ENCODE measurements at places on chromosomes 13 and 19.
A peak's percentile ranks its signal among the peaks of the same experiment; 100 is the strongest.

DNA sequence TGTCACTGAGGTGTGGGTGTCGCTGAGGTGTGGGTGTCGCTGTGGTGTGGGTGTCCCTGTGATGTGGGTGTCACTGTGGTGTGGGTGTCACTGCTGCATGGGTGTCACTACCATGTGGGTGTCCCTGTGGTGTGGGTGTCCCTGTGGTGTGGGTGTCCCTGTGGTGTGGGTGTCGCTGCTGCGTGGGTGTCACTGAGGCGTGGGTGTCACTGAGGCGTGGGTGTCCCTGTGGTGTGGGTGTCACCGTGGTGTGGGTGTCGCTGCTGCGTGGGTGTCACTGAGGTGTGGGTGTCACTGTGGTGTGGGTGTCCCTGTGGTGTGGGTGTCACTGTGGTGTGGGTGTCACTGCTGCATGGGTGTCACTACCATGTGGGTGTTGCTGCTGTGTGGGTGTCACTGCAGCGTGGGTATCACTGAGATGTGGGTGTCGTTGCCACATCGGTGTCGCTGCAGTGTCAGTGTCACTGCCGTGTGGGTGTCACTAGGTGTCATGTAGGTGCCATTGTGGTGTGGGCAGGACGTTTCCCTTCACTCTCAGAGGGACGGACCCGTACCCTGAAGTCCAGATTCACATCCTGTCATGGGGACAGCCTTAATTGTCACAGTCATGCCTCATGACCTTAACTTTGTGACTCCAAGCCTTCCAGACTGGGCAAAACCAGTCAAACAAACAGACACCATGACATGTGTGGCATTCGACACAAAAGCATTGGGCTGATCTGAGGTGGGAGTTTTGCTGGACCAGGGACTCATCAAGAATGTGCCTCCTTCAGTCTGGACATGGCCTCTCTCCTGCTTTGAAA, 12.7 kb upstream of the GAS6 start:
- DNase-seq: no peak

DNA sequence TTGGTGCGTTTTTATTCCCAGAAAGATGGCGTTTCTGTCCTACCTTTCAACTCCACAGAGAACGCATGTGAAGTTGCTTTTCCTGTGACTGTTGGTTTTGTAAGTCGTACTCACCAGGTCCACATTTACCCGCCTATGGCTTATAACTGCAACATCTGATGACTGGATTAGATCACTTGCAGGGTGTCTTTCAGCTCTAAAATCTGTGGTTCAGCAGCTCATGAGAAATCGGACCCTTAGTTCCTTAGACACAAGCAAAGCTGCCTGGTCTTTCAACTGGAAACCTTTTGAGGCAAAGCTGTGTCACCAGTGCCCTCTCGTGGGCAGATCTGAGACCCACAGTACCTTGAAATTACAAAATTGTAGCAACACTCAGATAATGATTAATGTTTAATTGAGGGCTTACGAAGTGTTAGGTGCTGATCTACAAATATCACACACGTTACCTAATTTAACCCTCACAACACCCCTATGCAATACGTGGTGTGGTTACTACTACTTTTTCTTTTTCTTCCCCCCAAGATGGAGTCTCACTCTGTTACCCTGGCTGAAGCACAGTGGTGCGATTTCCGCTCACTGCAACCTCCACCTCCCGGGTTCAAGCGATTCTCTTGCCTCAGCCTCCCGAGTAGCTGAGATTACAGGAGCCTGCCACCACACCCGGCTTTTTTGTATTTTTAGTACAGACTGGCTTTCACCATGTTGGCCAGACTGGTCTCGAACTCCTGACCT, 65.4 kb downstream of the RUBCNL start:
- DNase-seq: peak; percentile 49

DNA sequence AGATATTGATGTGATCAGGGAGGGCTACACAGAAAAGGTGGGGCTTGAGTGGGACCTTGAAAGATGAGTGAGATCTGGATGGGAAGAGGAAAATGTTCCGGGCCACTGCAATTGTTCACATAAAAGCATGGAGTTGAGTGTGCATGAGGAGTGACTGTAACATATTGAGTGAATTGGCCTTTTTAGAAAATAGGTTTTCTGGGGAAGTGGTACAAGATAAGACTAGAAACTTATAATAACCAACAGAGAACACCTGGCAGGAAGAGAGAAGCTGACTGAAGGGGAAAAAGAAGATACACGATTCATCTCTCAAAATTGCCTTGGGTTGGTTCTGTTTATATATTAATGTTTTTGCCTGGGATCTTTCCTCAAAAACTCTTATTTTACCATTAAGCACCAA, 32.2 kb downstream of the SLC10A2 start:
- no peak for DNase-seq

- DNase-seq: no peak
These were observed 118.2 kb downstream of the MIPEP start for GRCh38 chr13:23770973-23771372.

GRCh38 chr13:89490661-89491060, 1819.5 kb downstream of the SLITRK5 start:
- no peak for DNase-seq

DNA sequence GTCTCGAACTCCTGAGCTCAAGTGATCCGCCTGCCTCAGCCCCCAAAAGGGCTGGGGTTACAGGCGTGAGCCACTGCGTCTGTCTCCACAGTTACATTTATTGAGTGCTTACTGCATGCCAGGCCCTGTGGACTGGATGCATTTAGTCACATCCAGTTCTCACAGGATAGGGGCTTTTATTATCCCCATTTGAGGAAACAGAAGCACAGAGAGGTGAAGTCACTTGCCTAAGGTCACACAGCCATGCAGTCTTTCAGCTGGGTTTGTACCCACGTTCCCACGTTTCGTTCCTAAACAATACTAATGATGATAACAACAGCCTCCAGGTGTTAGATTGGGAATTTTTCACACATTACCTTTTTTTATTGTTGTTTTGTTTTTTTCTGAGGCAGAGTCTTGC, 9.1 kb upstream of the EBI3 start:
- DNase-seq: no peak

DNA sequence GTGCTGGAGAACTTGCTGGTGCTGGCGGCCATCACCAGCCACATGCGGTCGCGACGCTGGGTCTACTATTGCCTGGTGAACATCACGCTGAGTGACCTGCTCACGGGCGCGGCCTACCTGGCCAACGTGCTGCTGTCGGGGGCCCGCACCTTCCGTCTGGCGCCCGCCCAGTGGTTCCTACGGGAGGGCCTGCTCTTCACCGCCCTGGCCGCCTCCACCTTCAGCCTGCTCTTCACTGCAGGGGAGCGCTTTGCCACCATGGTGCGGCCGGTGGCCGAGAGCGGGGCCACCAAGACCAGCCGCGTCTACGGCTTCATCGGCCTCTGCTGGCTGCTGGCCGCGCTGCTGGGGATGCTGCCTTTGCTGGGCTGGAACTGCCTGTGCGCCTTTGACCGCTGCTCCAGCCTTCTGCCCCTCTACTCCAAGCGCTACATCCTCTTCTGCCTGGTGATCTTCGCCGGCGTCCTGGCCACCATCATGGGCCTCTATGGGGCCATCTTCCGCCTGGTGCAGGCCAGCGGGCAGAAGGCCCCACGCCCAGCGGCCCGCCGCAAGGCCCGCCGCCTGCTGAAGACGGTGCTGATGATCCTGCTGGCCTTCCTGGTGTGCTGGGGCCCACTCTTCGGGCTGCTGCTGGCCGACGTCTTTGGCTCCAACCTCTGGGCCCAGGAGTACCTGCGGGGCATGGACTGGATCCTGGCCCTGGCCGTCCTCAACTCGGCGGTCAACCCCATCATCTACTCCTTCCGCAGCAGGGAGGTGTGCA, 587 bp downstream of the S1PR4 start:
- no peak for DNase-seq

- no peak for DNase-seq
These were observed 22.0 kb downstream of the VWA8 start for GRCh38 chr13:41938918-41939317.

- no peak for DNase-seq
These were observed 2.0 kb downstream of the RAB8A start for GRCh38 chr19:16113727-16114126.

- no peak for DNase-seq
These were observed 11.9 kb upstream of the C13orf42 start for GRCh38 chr13:51122868-51123566.

DNA sequence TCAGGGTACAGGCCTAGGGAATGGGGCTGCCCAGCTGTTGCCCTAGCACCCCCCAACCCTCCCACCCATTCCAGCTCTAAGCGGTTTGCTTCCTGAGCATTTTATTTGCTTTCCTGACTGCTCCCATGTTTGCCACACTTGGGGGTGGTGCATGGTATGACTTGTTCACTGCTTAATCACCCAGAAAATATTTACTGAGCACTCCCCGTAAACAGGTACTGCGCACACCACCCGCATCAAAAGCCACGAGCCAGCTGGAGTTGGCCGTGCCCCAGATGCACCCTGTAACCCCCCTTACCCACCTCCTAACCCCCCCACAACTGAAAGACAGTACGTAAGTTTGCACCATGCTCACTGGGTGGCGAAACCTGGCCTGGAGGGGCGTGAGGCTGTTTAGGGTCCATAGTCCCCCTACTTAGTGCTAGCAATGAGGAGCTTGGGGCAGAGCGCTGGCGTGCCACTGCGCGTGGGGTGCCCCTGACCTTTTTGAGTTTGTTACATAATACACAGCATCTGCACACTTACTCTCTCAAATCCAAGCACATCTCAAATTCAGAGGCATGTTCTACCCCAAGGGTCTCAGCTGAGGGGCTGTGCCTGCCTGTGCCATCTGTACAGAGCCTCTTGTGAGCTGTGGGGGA, 29.8 kb downstream of the DPF1 start:
- no peak for DNase-seq

DNA sequence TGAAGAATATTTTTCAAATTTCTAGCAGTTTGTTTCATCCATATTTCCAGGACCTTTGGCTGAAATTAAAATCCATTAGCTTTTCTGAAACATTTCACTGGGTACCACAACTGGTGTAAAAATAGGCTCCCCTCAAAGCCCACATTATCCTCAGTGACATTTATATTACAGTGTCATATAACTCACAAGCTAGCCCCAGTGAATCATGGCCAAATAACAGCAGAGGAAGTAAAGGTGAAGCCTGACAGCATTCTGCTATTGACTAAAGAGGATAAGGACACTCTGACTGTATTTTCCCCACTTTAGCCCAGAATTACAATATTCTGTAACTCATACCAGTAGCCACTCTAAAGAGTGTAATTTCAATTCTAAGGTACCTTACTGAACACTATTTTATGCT, 21.9 kb downstream of the KCTD12 start:
- DNase-seq: no peak

DNA sequence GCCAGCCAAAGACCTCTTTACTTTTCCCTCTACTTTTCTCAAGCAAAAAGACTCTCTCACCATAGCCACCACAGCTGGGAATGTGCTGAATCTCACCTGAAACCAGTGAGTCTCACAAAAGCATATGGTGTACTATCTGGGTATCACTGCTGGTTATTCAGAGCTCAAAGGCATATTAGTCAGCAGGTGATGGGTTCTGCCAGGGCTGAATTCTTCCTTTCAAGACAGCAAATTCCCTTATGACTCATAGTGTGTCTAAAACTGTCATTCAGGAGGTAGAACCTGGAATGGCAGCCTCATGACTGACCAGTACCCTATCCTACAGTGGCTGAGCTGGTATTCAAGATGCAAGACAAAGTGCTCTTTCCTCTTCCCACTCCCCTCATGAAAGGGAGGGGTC, 2859.1 kb downstream of the PCDH9 start:
- DNase-seq: no peak
